GM12891 (cell line): ENCODE measurements at places on chromosomes 6 and 20.

DNA sequence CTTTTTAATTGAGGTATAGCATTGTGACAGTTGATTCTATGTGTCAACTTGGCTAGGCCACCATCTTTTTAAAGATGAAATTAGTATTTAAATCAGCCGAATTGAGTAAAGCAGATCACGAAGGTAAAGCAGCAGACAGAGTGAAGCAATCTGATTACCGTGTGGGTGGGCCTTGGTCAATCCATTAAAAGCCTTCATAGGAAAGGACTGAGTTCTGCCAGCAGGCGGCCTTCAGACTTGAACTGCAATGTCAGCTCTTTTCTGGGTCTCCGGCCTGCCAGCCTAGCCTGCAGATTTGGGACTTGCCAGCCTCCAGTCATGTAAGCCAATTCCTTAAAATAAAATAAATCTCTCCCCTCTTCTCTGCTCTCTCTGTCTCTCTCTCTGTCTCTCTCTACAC is 22.4 kb upstream of the TGM2 start:
- no peak for DNase-seq

- no peak for DNase-seq
Measured at GRCh38 chr6:160249671-160250070, 8.9 kb downstream of the SLC22A2 start.

DNA sequence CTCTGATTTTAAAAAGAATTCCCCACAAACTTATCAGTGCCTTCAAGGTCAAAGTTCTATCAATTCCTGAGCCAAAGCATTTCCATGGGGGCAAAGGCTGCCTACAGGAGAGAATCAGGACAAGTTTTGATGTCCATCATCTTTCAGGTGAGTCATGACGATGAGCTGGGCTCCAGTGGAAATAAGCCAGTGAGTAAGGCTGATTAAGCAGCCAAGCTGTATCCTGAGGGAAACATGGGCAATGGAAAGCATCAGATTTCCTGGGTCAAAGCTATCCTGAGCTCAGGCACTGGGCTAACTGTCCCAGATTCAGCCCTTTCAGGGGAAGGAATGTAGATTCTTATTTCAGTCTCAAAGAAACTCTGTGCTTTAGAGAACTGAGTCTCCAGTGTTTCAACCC is 377.4 kb downstream of the CD109 start:
- DNase-seq = no peak

GRCh38 chr6:45474376-45474775 is 96.6 kb upstream of the SUPT3H start:
- DNase-seq = no peak

DNA sequence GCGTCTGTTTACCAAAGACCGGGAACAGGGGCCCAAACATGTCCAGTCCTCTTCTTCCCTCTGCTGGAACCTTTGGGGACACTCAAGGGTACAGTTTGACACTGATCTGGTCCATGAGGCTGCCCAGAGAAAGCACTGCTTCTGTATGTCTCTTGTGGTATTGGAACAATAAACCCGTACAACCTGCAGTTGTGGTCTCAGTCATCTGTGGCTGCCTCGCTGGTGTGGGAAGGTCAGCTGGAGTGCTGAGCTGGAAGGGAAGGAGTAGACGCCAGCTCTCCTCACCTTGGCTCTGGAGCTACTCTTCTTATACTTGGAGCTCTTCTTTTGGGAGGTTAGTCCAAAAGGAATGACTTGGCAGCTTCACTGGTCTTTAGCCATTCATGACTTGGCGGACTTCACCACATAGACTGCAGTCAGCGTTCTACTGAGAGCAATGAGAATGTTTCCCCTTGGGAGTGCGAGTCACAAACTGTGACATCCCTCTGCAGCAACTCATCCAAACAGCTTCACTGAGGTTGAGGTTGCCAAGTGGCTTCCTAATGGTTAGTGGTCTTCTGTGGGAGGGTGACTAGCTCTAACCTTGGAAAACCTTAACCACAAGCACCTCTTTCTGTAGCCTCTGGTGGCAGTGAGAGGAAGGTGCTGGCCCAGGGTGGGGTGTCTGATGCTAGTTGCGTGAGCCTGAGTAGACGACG is 81.2 kb downstream of the ASXL1 start:
- DNase-seq = no peak

DNA sequence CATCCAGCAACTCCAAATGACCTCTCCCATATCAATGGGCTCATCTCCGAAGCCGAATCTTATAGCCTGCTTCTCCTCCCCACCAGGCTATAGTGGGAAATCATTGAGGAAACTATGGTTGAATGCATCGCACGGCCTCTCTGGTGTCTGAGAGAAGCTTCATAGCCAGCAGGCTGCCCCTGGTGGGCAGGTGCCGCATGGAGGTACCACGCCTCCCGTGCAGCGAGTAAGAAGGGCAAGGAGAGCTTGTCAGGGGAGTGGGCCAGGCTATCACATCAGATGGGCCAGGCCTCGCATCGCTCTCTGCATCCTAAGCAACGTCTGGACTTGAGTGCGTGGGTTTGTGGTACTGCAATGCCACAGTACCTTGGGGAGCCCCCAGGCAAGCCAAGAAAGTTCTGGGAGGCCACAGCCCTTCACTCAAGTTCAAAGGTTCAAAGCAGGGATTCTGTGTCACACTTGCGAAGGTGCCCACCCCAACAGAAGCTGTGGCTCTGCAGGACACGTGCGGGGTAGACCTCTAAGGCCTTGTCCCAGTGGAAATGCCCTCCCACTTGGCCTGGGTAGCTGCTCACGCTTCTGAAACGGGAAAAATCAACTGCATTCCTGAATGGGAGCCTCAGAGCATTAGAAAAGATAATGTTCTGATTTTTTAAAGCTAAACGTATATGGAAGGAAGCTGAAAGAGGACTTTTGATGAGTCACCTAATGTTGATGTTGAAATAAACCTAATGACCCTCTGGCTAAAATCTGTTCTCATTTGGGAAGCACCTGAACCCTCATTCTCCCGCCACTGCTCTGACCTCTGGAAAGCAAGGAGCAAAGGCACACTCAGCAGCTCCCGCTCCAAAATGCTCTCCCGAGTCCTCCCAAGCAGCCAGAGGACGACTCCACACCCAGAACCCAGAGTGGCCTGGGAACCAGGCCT is 8.4 kb upstream of the IRF4 start:
- DNase-seq = no peak

- DNase-seq = no peak
Measured at GRCh38 chr6:166567107-166567506, 19.4 kb downstream of the RAMACL start.

GRCh38 chr6:147704691-147705090 is 196.2 kb downstream of the SAMD5 start:
- no peak for DNase-seq

DNA sequence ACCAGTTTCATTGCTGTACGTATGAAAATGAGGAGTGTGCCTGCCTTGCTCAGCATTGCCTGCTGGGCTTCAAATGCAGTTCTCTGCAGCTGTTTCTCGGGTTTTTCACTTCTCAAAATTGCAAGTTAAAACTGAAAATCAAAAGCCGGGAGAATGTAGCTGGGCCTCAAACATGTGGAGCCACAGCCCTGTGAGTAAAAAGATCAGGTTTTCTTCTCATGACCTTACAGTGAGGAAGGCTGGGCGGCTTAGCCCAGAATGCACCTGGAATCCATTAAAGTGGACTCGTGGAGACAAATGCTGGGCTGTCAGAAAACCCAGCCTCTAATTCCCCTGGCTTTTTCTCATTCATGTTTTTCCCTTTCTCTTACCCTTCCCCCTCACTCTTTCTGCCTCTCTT is 34.4 kb downstream of the DSE start:
- no peak for DNase-seq

GRCh38 chr6:139990026-139990686 is 615.7 kb upstream of the CITED2 start:
- DNase-seq = no peak

DNA sequence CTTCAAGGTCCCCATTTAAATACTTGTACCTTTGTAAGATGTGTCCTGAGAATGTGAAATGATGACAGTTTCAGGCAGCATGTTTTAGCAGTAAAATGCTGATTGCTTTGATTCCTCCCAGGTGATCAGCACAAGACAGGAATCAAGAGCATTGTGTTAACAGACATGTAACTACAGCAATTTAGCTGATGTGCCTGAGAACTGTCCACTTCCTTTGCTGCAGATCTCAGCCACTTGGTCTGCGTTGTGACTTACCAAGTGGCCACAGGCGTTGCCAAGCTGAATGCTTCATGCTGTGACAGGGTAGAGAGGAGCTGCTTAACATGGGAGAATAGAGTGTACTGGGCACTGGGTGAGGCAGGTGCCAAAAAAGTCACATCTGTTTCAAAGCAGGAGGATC is 767.0 kb upstream of the POU3F2 start:
- no peak for DNase-seq

- no peak for DNase-seq
Measured at GRCh38 chr6:156464100-156464878, 312.9 kb upstream of the ARID1B start.

DNA sequence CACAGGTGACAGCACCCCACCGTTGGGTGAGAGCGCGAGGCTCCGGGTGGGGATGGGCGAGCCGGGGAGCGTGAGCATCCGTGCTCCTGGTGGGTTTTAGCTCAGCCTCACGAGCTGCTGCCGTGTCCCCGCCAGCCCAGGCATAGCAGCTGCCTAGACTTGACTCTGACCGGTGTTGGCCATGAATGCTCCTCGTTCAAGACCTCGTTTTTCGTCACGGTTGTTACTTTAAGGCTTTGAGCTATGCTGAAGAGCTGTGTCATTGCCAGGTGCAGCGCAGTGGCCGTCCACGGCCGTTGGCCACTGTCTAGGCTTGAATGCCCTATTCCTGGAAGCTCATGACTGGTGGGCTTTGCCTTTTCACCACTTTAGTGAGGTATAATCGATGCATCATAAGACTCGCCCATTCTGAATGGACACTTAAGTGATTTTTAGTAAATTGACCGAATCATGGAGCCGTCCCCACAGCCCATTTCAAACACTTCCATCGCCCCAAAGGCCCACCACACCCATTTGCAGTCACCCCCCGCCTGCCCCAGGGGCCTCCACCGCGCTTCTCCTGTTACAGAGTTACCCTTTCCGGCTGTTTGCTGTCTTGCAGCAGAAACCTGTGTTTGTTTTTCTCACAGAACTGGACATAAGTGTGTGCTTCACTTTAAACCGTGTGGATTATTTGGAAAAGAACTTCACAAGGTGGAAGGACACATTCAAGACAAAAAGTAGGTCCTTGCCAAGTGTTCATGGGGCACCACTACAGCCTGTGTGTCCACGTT is 21.4 kb upstream of the ADRM1 start:
- no peak for DNase-seq

DNA sequence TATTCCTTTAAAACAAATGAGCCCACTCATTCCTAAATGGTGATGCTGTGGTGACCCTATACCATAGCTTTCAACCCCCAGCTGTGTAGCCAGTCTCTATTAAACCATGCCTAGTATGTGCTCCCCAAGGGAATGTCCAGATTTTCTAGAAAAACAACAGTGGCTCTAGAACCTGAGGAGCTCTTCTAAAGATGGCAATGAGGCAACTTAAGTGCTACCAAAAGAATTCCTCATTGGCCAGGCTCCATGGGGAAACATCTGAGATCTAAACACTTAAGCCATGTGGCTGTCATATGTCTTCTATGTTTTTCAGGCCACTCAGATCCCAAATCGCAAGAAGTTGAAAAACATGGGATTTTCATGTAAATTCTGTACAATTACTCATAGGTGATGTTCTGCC is 191.0 kb downstream of the TPBG start:
- no peak for DNase-seq

GRCh38 chr20:62986257-62986800 is 20.4 kb downstream of the BHLHE23 start:
- no peak for DNase-seq

- DNase-seq = no peak
Measured at GRCh38 chr20:18058661-18059467, 1.1 kb upstream of the OVOL2 start.

DNA sequence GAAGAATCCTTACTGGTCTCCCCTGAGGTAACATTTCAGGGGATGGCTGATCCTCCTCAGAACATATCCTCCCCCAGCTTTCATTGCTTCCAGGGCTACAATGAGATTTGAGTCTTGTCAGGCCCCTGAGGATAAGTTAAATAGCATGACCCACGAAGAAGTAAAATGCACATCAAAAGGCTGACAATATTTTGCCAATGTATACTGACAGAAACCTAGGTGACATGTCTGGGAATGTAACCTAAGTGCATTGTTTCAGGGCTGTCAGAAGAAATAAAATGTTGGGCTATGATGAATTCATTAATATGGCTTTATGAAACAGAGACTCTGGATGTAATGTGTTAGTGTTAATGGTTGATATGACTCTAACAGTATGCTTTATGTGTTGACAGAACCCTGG is 471.5 kb downstream of the HDGFL1 start:
- DNase-seq = no peak

GRCh38 chr20:8020314-8021079 is 936 bp upstream of the TMX4 start:
- no peak for DNase-seq

GRCh38 chr20:9926007-9926406 is 87.1 kb upstream of the PAK5 start:
- no peak for DNase-seq

DNA sequence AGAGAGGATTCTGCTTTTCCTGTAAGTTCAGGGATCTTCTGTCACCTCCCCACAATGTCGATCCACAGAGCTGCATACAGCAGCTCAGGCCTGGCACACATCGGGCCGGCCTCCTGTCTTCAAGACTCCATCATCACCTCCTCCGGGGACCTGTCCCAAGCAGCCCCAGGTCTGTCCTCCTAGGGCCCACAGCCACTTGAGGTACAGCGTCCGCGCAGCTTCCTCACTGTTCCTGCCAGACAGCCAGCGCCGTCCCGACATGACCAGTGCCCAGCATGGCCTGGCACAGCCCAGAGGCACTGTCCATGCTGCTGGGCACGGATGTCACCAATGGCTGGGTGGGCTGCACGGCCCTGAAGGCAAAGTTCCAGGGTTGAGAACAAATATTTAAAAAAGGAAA is 101.6 kb downstream of the DLL1 start:
- DNase-seq = no peak

- DNase-seq = no peak
Measured at GRCh38 chr20:6157345-6157744, 34.5 kb upstream of the FERMT1 start.

DNA sequence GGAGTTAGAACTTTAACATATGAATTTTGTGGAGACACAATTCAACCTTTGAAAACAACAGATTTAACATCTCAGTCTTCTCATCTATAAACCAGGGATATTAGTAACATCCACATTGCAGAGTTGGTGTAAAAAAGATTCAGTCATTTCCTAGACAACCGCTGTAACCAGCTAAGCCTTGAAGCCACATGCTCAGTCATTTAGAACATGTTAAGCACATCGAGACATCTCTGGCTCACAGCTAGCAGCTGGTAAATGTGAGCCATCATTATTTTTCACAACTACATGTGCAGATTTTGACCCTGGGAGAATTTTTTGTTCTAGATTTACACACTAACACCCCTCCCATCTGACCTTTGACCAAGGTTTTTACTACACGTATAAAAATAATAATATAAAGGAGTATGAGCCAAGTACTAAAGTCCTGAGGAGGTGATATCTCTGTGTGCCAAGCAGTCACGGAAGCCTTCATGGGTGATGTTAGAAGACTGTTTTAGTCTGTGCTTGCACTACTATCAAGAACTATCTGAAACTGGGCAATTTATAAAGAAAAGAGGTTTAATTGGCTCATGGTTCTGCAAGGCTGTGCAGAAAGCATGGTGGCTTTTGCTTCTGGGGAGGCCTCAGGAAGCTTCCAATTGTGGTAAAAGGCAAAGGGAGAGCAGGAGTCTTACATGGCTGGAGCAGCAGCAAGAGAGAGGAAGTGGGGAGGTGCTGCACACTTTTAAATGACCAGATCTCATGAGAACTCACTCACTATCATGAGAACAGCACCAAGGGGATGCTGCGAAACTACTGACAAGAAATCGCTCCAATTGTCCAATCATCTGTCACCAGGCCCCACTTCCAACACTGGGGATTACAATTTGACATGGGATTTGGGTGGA is 48.7 kb upstream of the IL20RA start:
- DNase-seq = no peak
